ENCODE measurements at places on chromosomes 1 and 21.

DNA sequence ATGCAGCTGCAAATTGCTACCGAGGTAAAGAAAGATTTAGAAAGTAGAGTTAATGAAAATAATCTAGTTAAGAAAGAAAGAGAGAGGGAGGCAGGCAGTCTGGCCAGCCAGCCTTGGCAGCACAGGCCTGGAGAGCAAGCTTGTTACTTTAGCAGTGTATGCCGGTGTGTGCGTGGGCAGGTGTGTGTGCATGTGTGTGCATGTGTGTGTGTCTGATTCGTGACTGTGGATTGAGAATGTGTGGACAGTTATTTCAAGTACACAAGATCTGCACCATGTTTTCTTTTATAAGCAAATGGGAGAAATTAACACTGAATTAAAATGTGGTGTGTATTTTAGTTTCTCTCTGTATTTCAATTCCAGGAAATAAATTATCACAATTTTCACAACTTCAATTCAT, 211.6 kb downstream of the DSCAM start:
- DNase-seq, result no peak

DNA sequence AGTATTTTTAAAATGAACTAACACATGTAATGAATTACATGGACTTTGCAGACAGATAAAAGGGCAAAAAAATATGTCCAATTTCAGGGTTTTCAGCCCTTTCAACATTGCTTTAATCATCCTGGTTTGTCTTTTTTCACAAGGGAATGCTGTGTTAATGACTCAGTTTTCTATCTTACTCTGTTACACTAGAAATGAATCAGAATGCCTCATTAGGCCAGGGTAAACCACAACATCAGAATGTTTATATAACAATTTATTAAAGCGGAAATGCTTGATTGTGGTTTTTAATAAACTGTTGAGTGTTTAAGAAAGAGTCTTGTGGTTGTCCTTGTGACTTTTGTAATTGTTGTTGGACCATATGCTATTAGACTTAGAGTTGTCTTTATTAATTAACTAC, 13.5 kb downstream of the GORAB start:
- no peak for DNase-seq

DNA sequence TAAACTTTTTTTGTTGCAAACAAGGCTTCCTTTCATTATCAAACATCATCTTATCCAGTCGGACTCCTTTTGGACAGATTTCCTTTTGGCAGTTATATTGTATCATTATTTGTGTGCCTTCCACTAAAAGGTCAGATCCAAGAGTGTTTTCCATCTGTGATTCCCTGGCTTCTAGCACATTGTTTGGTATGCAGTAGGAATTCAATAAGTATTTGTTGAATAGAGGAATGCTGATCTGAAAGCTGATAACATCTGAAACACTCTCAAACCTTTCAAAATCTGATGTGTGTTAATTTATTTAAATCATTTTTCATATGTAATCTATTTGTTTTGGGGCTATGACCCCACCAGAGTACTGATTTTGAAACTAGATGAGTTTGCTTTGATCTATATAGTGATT, 39.0 kb downstream of the NDC1 start:
- DNase-seq, result no peak

DNA sequence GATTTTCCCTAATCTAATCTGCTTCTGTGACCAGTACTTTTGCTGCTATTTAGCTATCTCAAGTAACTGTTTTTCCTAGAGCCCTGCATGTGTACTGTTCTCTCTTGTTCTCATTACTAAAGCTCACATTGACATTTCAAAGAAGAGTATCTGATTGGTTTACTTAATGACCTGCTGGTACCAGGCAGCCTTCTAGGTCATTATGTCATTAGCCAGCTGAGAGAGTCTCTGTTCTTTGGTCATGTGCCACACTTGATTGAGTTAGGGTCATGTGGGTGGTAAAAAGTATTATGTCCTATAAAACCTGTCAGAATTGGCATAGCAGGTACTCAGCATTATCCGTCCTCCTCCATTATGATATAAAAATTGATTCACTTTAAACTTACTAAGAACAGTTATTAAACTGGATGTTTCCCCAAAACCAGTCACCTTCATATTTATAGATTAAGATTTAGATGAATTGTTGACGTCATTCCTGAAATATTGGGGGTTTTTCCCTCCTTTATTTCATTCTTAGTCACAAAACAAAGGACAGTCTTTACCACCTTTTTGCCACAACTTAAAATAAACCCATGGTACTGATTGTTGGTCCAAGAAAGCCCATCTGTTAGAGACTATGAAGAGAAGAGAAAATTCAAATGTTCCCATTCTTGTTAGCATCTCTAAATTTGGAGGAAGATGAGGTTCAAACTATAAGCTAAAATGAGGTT, 22.2 kb downstream of the FNDC5 start:
- DNase-seq, result no peak

DNA sequence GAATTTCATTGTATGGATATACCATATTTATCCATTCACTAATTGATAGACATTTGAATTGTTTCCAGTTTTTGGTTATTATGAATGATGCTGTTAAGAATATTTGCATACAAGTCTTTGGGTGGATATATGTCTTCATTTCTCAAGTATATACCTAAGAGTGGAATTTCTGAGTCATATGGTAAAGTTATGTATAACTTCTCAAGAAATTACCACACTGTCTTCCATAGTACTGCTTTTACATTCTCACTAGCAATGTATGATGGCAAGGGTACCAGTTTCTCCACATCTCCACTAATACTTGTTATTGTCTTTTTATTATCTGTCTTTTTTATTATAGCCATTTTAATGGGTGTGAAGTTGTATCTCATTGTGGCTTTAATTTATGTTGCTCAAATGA, 74.6 kb upstream of the TENT5C start:
- no peak for DNase-seq

- DNase-seq, result no peak
Observed at GRCh38 chr1:185880779-185881333, 146.7 kb downstream of the HMCN1 start.

DNA sequence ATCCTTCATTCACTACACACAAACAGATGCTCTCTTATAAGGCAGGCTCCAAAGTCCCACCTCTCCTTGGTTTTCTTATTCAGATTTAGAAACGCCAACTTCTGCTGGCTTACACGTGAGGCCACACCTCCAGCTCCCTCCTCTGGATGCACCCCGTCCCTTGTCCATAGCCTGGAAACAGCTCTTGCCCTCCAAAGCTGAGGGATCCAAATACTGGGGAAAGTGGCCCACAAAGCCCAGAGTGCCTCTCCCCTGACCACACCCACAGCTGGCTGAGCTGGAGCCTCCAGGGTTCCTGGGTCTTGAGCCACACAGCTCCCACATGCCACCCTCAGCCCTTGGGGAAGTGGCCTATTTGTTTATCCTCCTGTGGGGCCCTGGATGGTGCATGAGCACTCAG, 4.5 kb downstream of the LAD1 start:
- no peak for DNase-seq

GRCh38 chr1:234926559-234927311, 201.9 kb downstream of the TOMM20 start:
- no peak for DNase-seq

DNA sequence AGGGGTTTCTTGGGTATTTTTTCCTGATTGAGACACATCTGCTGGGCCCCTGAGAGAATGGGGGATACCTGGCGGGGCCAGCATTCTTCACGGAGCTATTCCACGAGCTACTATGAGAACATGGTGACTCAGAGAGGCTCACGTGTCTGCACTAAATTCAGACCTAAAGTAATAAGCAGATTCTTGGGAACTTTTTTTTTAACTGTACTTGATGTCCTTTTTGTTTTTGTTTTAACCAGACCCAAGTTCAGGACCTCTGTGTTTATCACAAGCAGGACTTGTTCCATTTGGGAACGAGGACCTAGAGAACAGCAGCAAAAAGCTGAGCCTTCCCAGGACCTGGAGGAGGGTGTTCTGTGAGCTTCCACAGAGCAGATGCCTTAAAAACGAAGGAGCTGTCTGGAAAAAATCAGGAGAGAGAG, 44.0 kb downstream of the EVA1C start:
- DNase-seq, result no peak

DNA sequence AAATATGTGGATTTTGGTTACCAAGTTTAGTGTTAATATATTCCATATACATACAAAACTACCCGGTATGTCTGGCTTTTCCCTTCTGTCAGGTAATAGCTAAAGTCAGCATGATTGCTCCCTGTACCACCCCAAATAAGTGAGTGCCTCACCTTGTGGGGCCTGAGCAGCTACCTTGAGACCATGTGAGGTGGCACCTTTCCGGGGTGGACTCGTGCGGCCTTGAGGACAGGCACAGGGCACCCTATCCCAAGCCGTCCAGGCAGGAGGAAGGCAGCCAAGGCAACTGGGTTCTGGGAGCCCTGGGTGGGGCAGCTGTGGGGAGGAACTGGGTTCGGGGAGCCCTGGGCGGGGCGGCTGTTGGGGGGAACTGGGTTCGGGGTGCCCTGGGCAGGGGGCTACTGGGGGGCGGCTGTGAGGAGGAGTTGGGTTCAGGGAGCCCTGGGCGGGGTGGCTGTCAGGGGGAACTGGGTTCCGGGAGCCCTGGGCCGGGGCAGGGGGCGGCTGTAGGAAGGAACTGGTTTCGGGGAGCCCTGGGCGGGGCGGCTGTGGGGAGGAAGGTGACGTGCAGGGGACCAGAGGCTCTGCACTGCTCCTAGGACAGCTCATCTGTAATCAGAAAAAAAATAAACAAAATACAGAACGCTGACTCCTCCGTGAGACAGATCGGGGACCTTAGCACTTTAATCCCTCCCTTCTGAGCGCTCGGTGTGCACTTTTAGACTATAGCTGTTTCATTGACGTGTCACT, 63.3 kb downstream of the POFUT2 start:
- DNase-seq, result no peak

DNA sequence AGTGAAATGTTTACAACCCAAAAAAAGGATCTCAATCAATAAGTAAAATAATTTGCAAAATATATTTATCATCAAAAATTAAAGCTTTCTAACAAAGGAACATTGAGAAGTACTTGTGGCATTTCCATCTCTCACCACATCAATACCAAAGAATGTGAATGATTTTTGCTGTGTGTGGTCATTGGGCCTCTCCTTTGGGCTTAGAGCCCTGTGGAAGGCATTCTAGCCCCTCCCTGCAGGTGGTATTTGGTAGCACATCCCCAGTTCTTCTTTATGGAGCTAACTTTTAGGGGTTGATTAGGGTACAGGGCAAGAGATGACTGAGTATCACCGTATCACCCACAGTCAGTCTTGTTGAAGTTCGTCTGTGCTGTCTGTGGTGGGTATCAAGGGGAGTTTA, 294.1 kb upstream of the SGIP1 start:
- DNase-seq, result no peak

DNA sequence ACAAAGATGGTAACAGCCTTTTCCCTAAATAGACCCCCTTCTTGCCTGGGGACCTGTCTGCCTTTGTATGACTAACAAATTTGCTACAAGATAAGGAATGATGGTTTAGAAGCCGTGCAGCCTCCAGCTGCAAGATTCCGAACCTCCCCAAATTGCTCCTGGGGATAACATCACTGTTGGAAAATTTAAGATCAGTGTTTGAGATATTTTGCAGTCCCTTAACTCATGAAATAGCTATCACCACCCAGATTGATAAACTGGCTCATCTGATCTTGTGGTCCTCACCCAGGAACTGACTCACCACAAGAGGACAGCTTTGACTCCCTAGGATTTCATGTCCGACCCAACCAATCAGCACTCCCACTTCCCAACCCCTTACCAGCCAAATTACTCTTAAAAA, 254.7 kb downstream of the USH2A start:
- DNase-seq, result no peak

- no peak for DNase-seq
Observed at GRCh38 chr1:86491171-86491950, 22.6 kb downstream of the CLCA1 start.
